ENCODE measurements at places on chromosomes 5 and 9. TPM values are rescaled to one million over a fixed set of nuclear protein-coding genes. Genes with fewer than 3 reads are reported as not detected.

GRIN3A gene
- total RNA-seq: under 0.01 TPM

SOHLH1 gene
- not detected for total RNA-seq

- H3K36me3 ChIP-seq: no peaks in the 10 kb centered on the region
- H3K4me1 ChIP-seq: no peaks in the 10 kb centered on the region
- H3K27ac ChIP-seq: peak overlapping the region; percentile 58
Observed at GRCh38 chr5:5298068-5298633, 124.3 kb upstream of the ICE1 start.

- H3K4me3 ChIP-seq: no peak overlapping the region
- DNase-seq: no peak
- H3K36me3 ChIP-seq: no peaks in the 10 kb centered on the region
- no peaks in the 10 kb centered on the region for H3K27me3 ChIP-seq
- peaks cover 9% of the 10 kb centered on the region for H3K4me1 ChIP-seq
Observed at GRCh38 chr5:67886761-67887160, 328.8 kb upstream of the PIK3R1 start.

DNA sequence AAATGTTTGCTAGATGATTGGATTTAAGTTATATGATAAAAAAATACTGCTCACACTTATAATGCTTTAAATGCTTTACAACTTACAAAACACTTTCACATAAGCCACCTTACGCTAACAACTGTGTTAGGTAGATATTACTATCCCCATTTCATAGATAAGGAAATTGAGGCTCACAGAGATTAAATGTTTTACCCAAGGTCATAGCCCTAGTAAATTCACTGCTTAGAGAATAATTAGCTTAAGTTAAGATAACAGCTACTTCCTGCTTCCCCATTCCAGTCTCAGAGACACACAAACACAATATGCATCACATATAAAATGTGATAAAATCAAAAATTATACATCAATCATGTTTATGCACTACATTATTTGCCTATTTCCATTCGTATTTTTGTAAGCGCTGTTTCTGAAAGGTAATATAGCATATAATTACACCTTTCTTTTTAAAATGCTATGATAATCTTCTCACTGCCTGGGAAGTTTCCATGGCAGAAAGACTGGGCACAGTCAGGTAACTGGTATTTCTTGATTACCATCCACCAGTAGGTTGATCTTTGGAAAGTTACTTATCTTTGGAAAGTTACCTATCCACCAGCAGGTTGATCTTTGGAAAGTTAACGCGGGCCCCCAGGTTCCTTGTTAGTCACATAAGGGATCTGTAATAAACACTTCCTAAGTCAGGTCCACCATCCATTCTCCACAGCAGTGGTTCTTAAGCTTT is 101.1 kb downstream of the NFIB start:
- no peaks in the 10 kb centered on the region for H3K27me3 ChIP-seq
- no peak overlapping the region for H3K27ac ChIP-seq

DNA sequence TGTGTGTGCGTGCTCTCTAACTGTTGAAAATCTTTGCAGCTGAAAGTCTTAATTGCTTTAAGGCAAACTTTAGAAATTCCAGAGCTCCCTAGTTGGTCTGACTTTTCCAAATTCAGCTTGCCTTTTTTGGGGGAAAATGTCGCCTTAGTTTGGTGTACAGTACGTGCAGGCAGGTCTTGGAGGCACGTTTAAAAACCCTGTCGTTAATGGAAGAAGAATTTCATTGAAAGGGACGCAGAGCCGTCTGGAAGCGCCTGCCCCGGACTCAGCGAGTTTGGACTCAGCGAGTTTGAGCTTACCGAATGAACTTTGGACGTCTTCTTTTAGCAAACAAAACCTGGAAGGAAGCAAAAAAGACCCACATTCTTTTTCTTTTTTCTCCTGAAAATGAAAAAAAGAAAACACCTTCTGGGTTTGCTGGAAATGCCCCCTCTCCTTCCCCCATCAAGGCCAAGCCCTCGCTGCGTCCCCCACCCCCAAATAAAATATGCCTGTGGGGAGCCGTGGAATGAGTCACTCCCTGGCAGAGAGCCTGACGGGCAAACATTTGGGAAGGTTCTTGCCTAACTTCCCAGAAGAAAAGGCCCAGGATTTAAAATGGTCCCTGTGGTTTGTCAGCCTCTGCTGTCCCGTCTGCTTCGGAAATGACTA is 1.5 kb downstream of the NEK6 start:
- H3K27ac ChIP-seq: peak overlapping the region; percentile 95
- DNase-seq: peak; percentile 73
- H3K4me3 ChIP-seq: peak overlapping the region; percentile 64

DNA sequence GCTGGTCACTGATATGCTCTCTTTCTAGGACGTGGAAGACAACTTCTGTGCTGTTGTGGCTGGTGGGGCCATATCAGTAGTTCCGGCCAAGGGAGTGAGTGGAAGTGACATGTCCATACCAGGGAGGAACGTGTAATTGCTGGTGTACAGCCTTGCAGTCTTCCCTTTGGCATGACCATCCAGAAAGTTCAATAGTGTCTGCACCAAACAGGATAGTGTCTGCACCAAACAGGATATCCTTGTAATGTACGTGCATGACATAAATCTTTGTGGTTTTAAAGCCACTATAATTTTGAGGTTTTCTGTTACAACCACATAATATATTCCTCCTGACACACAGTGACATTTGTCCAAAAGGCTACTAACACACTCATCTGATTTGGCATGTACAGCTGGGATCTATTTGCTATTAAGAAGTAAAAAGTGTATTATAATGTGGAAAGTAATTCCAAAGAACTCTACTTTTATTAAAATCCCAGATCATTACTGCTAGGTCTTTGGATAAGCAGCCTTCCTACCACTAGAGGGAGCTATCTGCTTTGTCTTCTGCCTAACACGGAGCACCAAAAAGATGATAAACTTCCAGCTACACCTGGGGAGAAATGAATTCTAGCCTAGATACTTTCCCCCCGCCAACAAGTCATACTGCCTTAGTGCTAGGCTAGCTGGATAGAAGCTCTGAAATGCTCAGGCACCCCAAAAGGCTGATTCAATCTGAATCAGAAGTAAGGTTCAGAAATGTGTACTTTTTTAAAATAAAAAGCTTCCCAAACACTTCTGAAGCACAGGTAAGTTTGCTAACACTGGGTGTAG is 52.7 kb downstream of the RNF145 start:
- H3K27me3 ChIP-seq: no peaks in the 10 kb centered on the region
- no peaks in the 10 kb centered on the region for H3K4me1 ChIP-seq
- H3K27ac ChIP-seq: no peak overlapping the region
- H3K4me3 ChIP-seq: no peak overlapping the region

GRCh38 chr9:110700953-110701352 is 32.4 kb downstream of the MUSK start:
- no peak overlapping the region for H3K4me3 ChIP-seq
- no peaks in the 10 kb centered on the region for H3K36me3 ChIP-seq
- no peaks in the 10 kb centered on the region for H3K4me1 ChIP-seq

- no peaks in the 10 kb centered on the region for H3K27me3 ChIP-seq
- H3K4me3 ChIP-seq: no peak overlapping the region
- no peak overlapping the region for H3K27ac ChIP-seq
- no peaks in the 10 kb centered on the region for H3K4me1 ChIP-seq
- DNase-seq: no peak
Observed at GRCh38 chr5:98872674-98873073, 56.1 kb downstream of the CHD1 start.

PLPP6 gene
- total RNA-seq: 32.1 TPM

DNA sequence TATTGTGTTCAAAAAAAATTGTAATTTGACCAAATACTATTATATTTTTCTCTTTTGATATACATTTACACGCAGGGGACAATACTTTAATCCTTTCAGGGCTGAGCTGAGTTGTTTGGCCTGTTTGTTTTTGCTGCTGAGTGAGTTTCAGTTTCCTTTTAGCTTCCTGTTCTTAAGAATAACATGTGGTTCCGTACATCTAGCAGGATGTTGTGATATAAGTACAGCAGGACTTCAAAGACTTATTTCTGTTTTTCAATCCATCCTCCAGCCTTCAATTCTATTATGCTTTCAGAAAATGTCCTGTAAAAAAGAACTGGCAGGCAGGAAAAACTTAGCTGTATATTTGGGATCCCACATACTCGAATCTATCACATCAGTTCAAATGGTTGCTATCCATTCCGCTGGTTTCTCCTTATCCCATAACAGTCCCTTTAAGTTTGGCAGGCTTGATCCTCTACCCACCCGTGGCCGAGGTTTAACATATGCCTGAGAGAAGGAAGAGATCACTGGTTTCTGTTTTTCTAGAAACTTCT is 1037.3 kb upstream of the ACO1 start:
- no peak overlapping the region for H3K4me3 ChIP-seq
- no peak overlapping the region for H3K27ac ChIP-seq
- H3K4me1 ChIP-seq: no peaks in the 10 kb centered on the region
- H3K36me3 ChIP-seq: no peaks in the 10 kb centered on the region
- DNase-seq: no peak

GRCh38 chr5:16784843-16785791 is 151.0 kb downstream of the MYO10 start:
- H3K27me3 ChIP-seq: no peaks in the 10 kb centered on the region
- no peak overlapping the region for H3K4me3 ChIP-seq
- no peak overlapping the region for H3K27ac ChIP-seq
- no peaks in the 10 kb centered on the region for H3K4me1 ChIP-seq
- H3K36me3 ChIP-seq: no peaks in the 10 kb centered on the region

GRCh38 chr5:66144834-66145390 is 812 bp downstream of the SREK1 start:
- H3K4me1 ChIP-seq: peaks cover 24% of the 10 kb centered on the region
- H3K27ac ChIP-seq: peak overlapping the region; percentile 100
- H3K27me3 ChIP-seq: no peaks in the 10 kb centered on the region
- no peak for DNase-seq

DNA sequence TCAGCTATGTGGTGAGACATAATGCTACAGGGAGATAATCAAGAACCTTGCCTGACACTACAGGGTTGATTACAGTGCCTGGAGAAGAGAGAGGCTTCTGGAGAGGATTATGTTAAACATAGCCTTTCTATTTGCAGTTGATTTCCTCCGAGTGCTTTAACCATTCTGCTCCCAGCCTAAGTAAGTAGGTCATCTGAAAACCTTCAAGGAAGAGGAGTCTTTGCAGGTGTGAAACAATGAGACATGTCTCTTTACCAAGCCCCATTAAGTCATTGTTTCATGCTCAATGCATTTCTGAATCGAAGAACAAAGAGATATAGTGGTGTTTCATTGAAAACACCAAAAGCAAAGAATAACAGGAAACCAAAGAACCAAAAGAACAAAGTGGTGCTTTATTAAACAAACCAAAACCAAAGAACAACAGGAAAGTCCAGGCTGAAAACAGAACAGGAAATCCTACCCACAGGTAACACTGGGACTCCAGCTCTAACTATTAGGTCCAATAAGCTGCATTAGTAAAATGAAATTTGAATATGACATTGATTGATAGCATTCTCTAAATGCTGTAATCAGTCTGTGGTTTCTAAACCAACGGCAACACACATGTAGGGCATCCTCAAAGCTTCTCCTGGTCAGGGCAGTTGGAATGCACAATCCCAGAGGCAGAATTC is 113.3 kb upstream of the SPATA31D4 start:
- H3K4me1 ChIP-seq: peaks cover 35% of the 10 kb centered on the region
- no peak overlapping the region for H3K4me3 ChIP-seq
- DNase-seq: no peak
- H3K36me3 ChIP-seq: no peaks in the 10 kb centered on the region

SLC46A2 gene
- total RNA-seq: not detected

GRCh38 chr9:79013715-79014610 is 557.8 kb upstream of the TLE4 start:
- no peaks in the 10 kb centered on the region for H3K36me3 ChIP-seq
- no peak overlapping the region for H3K27ac ChIP-seq
- no peaks in the 10 kb centered on the region for H3K27me3 ChIP-seq
- no peak overlapping the region for H3K4me3 ChIP-seq
- no peak for DNase-seq

DNA sequence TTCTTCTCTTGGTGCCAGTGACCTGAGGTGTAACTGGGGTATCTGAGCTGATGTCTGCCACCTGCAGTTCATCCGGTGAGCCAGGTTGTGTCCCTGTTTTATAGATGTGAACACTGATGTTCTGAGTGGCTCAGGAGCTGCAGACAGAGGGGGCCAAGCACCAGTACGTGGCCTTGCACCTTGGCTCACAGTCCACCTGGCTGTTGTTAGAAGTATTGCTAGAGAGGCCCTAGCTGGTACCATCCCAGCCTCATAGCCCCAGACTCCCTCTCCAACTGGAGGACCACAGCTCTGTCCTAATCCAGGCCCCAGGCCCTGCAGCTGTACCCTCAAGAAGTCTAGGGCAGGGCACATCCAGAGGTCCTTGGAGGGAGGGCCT is 16.2 kb downstream of the PHF2 start:
- no peak for DNase-seq
- peaks cover 32% of the 10 kb centered on the region for H3K4me1 ChIP-seq
- H3K4me3 ChIP-seq: no peak overlapping the region
- no peaks in the 10 kb centered on the region for H3K36me3 ChIP-seq
- H3K27me3 ChIP-seq: no peaks in the 10 kb centered on the region
- H3K27ac ChIP-seq: no peak overlapping the region

- no peak overlapping the region for H3K27ac ChIP-seq
- DNase-seq: no peak
- H3K4me3 ChIP-seq: no peak overlapping the region
- H3K4me1 ChIP-seq: no peaks in the 10 kb centered on the region
Observed at GRCh38 chr9:90851444-90851843, 49.8 kb downstream of the SYK start.

MCIDAS gene
- not detected for total RNA-seq

- peaks cover 15% of the 10 kb centered on the region for H3K4me1 ChIP-seq
- no peak overlapping the region for H3K27ac ChIP-seq
- no peak for DNase-seq
- no peak overlapping the region for H3K4me3 ChIP-seq
Observed at GRCh38 chr9:132283863-132284262, 70.9 kb downstream of the SETX start.

DNA sequence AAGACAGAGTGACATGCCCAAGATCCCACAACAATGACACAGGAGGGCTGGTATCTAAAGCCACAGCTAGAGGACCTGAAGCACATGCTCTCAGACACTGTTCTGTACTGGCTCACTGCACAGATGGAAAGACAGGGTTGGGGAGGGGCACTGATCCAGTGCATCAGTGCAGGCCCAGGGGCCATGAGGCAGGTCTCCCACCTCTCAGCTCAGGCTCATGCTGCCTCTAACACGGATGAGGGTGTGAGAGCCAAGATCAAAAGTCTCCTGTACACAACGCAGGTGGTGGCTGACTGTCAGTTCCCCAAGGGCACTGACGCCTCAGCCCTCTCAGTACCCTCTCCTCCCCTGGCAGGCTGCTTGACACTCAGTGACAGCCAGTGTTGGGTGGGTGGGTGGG is 10.9 kb downstream of the RAPGEF1 start:
- H3K4me1 ChIP-seq: peaks cover 39% of the 10 kb centered on the region
- no peak overlapping the region for H3K4me3 ChIP-seq
- peak overlapping the region; percentile 53 for H3K27ac ChIP-seq
- no peaks in the 10 kb centered on the region for H3K27me3 ChIP-seq

DNA sequence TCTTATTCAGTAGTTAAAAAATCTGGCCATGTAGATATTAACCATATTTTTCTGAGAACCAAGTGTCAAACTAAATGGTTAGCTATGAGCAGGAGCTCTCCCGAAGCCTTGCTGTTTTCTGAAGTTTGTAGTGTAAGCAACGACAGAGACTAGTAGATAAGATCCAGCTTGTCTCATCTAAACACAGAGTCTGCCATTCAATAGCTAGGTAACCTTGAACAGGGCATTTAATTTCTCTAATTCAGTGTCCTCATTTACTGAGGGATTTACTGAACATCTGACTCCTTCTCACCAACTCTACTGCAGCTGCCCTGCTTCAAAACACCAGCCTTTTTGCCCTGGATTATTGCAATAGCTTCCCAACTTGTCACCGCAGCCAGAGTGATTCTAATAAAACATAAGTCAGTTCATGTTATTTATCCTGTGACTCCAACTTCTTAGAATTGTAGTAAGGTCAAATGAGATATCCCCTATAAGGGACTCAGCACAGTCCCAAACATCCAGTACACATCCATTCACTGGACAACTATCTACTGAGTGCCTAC is 337.0 kb downstream of the PLK2 start:
- H3K4me3 ChIP-seq: no peak overlapping the region
- DNase-seq: no peak
- H3K27ac ChIP-seq: no peak overlapping the region
- H3K27me3 ChIP-seq: no peaks in the 10 kb centered on the region

Data from hepatocyte (in vitro differentiated cells).